ENCODE measurements at places on chromosomes 16 and 17.

DNA sequence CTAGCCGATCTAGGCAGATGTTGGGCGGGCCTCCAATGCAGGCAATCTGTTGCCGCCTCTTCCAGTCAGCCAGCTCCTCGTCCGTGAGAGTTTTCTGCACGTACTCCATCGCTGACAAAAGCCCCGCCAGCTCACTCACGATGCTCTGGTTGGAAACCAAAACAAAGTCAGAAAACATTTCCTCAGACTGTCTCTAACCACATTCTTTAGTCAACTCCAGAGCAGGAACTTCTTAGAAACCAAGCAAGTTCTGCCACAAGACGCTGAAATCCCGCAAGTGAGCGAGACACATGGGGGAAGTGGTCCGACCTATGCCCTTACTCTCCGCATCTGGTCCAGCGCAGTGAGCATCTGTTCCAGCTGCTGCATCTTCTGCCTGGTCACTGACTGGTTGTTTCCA is 49.1 kb downstream of the STAT5A start:
- no peak for DNase-seq

- no peak for DNase-seq
Measured at GRCh38 chr17:71649941-71650350, 470.9 kb upstream of the SOX9 start.

GRCh38 chr17:31497994-31498826 is 106.7 kb downstream of the RAB11FIP4 start:
- no peak for DNase-seq

GRCh38 chr17:71455219-71455618 is 665.6 kb upstream of the SOX9 start:
- no peak for DNase-seq

DNA sequence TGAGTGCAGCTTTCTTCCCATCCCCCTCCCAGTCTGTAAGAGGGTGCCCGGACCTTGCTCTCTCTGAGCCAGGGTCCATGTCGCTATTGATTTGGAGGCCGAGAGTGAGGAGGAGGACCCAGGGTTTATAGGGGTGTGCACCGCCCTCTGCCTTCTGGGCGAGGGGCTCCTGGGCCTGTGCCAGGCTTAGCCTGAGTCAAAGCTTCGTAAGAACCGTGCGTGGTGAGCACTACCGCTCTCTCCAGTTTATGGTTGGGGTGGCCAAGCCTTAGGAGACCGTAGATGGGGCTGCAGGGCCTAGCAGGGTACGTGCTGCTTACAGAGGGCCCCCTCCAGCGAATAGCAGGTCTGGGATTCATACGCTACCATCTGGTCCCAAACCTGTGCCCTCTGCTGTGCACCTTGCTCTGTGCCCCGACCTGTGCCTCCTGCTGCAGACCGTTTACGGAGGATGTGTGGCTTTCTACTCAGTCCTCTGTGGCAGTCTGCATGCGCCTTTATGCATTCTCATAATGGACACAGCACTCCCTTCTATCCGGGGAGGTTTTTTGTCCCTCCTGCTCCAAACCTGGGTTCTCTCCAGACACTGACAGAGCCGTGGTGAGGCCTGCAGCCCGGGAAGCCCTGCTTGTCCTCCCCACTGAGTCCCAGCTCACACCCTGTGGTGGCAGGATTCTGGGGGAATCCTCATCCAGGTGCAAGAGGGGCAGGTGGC is 54.7 kb downstream of the PGS1 start:
- DNase-seq, result no peak

DNA sequence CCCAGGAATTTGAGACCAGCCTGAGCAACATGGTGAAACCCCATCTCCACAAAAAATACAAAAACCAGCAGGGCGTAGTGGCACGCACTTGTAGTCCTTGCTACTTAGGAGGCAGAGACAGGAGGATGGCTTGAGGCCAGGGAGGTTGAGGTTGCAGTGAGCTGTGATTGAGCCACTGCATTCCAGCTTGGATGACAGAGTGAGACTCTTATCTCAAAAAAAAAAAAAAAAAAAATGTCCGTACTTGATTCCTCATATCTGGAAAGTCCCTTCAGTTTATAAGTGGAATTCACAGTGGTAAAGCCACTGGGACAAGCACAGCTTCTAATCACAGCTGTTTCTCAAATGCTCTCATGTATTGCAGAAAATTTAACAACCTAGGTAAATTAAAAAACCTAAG is 78.6 kb upstream of the CREBBP start:
- DNase-seq, result no peak

DNA sequence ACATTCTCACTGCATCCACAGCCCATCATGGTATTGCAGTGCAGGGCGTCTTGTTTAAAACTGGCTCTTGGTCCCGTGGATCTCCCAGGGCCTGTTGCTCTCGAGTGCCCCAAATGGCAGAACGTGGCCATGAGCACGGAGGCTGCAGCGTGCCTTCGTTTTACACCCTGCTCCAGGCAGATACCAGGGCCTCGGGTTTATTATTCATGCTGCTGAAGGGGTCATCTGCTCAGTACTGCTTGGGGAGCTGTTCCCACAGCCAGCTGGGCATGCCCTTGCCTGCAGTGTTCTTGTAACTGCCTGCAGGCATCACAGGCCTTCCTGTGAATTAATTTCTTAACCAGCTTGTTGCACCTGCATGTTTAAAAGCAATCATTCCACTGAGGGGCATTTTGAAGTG is 129.7 kb upstream of the CHMP6 start:
- no peak for DNase-seq

DNA sequence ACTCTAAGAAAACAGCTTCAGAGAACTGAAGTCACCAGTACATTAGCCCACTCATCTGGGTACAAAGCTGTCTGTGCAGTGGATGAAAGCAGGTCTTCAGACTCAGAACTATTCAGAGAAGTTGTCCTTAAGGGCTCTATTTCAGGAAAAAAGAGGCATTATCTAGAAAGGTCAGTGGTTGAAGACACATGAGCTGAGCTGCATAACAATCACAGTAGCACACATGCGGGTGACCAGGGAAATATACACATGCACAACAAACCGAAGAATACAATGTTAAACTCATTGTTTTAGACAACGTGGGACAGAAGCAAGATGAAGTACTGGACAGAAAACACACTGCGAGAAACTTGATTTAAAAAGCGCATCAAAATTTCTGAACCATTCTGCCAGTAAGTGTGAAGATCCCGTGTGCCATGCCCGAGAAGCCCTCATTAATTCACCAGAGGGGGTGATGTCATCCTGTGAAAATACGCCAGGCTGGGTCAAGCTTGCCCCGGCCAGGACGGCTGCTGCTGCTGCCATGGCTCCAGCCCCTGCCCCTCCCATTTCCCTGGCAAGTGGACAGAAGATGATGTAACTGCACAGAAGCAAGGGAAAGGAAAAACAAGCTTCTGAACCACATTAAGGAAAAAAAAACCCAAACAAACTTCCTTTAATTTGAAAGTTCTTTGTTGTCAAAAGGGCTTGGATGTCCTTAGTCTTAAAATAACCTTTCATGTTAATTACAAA is 10.1 kb downstream of the DYNC1LI2 start:
- no peak for DNase-seq

DNA sequence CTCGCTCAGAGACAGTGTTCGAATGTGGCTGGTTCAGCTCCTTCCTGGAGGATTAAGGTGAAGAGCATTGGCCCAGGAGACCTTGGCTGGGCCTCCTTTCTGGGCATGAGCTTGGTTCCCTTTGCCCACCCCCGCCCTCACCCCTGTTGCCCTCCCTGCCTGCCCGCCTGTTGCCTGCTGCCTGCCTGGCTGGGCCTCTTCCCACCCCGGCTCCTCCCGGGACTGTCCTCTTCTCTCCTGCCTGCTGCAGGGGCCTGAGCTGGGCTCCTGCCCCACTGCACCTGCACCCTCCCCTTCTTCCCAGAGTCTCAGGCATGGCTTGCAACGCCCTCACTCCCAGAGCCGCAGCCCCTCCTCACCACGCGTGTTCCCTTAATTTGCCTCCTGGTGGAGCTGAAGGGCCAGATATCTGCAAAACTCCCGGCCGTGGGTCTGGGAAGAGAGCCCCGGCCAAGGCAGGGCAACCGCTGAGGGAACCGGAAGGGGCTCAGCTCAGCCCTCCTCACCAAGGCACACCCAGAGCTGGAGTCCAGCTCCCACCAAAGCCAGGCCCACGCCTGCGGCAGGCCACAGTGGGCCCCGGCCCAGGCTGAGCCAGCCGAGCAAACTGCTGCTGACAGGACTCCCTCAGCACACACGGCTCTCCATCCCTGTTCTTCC is 31.2 kb downstream of the MNT start:
- DNase-seq, result no peak

DNA sequence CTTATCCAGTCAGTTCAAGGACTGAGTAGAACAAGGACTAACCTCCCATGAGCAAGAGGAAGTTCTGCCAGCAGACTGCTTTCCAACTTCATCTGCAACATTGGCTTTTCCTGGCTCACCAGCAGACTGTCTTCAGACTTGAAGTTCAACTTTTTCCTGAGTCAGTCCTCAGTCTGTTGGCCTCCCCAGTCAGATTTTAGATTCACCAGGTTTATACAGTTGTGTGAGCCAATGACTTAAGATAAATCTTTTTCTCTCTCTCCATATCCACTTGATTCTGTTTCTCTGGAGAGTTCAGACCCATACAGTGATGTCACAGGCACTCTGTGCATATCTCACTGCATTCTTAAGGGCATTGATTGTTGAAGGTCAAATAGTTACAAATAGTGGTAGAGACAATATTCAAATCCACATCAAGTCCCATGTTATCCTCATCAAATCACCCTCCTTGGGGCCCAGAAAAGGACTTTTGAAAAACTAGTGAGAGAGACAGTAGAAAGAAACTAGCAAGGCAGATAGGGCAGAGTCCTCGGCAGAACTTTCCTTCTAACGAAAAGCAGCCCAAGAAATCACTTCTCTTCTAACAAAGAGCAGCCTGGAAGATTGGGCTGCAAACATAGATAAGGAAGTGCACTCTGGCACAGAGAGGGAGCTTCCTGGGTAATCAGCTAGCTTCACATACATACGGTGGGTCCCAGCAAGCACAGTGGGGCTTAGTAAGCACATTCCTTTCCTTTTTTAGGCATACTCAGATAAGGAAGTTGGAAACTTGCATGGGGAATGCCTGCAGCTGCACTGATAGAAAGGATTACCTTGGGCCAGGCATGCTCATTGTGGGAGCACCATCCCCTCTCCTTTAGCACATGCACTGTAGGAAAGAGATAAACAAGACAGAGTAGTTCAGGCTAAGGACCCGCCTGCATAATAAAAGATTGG is 132.3 kb upstream of the FAM20A start:
- no peak for DNase-seq

DNA sequence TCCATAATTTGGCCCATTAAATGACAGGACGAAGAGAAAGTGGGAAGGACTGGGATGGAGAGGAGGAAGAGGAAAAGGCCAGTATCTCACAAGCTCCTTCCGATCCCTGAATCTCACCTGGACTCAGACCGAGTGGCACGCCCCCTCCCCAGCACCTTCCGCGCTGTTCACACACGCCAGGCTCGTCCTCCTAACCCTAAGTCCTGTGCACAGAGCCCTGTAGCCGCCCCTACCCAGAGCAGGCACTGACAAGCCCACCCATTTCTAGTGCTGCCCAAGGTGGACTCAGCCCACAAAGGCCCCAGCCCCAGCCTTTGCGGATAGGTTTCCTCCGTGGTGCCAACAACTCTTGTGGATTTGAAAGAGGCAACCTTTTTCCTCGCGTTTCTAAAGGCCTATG is 9.2 kb downstream of the HS3ST3B1 start:
- DNase-seq, result no peak

DNA sequence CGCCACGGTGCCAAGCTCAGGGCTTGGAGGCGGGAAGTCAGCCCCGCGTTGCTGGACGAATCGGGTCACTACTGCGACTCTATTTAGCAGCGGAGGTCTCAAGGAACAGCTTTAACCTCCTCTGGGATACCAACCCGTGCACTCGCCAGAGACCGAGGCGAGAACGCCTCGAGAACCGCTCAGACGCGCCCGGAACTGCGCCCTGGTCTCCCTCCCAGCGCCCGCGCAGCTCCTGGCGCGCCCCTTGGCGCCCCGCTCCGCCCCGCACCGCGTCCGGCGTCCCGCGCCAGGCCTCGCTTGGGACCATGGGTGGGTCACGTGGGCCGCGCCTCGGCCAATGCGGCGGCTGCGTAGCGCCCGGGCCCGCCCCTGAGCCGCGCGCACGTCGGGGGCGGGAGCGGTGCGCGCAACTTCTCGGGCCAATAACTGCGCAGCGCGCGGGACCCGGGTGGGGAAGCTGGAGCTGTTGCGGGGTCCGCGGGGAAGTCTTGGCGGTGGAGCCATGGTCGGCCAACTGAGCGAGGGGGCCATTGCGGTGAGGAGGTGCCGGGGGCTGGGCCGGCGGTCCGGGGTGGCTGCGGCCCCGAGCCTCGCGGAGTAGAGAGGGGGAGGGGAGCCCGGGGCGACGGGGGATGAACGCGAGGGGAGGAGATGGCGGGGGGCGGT is at the start of the genes RPA1 and SMYD4:
RPA1 (plus strand) TSS at position 414 of the 666 bp plus-strand sequence; CDS start at position 503, 89 bp downstream.
SMYD4 (minus strand) TSS at position 311 of the 666 bp plus-strand sequence. CDS start 1,908 bp downstream, outside the sequence.
- no peak for DNase-seq

GRCh38 chr16:19127674-19128131 is 13.9 kb downstream of the ITPRIPL2 start:
- DNase-seq, result no peak

DNA sequence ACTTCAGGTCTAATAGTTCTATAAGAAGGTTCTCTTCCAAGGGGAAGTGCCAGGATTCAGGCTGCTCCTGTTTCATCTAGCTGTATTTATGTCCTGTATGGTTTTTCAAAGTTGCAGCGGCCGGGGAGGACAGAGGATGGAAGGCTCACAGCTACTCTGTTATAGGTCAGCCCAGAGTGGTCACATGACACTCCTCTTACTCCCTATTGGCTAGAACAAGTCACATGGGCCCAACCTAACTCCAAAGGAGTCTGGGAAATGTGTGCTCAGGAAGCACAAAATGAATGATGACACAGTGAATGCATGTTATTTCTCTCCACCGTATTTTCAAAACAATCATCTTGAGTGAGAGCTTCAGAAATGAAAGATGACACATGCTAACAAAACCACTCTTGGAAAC is 645.1 kb upstream of the RBFOX1 start:
- DNase-seq, result no peak

- peak; percentile 31 for DNase-seq
Measured at GRCh38 chr17:66687570-66688284, 147.2 kb upstream of the CACNG5 start.

DNA sequence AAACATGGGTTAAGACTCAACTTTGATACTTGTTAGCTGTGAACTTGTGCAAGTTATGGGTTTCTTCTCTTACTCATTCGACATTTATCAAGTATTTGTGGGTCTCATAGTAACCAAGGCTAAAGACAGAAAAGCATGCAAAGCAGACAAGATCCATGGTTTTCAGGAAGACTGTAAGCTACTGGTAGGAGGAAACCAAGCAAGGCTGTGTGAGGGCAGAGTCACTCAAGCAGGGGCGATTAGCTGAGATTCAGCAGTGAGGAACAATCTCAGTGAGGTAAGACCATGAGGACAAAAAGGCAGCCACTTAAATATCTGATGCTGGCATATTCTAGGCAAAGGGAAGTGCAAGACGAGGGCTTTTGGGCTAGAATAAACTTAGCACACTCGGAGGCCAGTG is 29.5 kb downstream of the MBTD1 start:
- no peak for DNase-seq

DNA sequence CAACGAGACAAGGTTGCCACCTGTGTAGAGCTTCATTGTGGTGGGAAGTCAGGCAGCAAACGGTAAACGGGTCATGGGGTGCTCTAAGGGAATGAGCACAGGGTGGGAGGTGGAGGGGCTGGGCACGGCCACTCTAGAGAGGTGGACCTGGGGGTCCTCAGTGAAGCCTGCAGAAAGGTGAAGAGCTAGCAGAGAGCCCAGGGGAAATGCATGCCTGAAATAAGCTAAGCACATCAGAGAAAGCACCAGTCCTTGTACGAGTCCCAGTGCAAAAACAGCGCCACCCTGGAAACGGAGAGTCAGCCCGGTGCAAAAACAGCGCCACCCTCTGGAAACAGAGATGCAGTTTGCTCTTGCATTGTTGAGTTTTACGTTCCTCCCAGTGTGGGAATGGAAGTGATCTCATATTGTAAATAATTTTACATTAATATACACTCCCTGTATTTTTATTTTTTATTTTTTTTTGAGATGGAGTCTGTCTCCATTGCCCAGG is 65.0 kb downstream of the TBC1D16 start:
- DNase-seq, result no peak
